Activated naive CD8-positive, alpha-beta T cell treated with anti-CD3 and anti-CD28 coated beads, Interleukin-2, amount 10 ng/mL, durations not matched to agents 7 days and 5 days (primary cell): ENCODE measurements at places on chromosomes 2 and 18.
A peak's percentile ranks its signal among the peaks of the same experiment; 100 is the strongest.

GRCh38 chr18:51724790-51725721 is 527.6 kb upstream of the MEX3C start:
- no peaks in the 10 kb centered on the region for H3K27me3 ChIP-seq
- no peaks in the 10 kb centered on the region for H3K36me3 ChIP-seq
- DNase-seq, result no peak
- no peak overlapping the region for H3K27ac ChIP-seq
- H3K4me1 ChIP-seq, result peaks cover 2% of the 10 kb centered on the region

DNA sequence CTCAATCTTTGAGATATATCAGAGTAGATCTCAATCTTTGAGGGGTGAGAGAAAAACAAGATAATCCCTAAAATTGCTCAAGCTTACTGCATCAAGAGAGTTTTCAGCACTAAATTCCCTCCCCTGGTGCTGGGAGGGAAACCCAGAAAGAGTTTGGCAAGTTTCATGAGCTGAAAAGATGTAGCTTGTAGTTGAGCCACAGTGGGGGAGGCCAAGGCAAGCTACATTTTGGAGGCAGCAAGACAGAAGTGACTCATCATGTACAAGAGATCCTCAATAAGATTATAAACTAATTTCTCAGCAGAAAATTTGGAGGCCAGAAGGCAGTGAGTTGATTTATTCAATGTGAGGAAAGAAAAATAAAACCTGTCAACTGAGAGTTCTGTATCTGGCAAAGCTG is 308.2 kb downstream of the PIEZO2 start:
- peaks cover 6% of the 10 kb centered on the region for H3K27me3 ChIP-seq
- no peak for DNase-seq
- no peaks in the 10 kb centered on the region for H3K4me1 ChIP-seq

- no peak for DNase-seq
- H3K36me3 ChIP-seq, result peaks cover 16% of the 10 kb centered on the region
- H3K27me3 ChIP-seq, result no peaks in the 10 kb centered on the region
Measured at GRCh38 chr2:223997938-223998337, 40.7 kb downstream of the MRPL44 start.

DNA sequence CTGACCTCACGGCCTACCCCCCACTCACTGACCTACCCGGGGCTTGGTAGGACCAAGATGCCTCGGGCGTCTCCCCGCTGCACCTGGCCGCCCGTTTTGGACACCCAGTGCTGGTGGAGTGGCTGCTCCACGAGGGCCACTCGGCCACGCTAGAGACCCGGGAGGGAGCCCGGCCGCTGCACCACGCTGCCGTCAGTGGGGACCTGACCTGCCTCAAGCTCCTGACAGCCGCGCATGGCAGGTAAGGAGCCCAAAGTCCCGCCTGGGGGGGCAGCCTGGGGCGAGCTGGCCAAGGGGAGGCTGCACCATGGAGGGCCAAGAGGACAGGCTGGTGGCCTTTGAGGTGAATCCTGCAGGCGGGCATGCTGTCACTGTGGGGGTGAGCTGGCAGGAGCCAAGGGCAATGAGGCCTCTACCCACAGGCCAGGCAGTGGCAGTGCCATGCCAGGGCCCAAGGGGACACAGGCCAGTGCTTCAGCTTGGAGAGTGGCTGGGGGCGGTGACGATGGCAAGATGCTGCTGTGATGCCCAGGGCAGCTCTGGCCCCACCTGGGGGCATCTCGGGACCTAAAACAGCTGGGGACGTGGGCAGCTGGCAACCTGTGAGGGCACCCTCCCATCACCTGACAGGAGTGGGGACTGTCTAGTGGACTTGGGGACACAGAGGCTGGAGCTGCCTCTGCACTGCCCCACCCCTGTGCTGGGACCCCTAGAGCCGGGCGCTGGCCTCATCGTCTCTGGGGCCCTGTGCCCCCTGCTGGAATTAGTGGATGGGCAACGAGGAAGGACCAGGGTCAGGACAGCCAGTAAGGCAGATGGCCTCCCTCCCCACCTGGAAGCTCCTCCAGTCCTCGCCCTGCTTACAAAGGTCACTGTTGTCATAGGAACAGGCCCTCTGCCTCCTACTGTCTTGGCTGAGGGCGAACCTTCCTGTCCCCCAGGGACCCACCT is 2.0 kb downstream of the ESPNL start:
- no peak overlapping the region for H3K4me3 ChIP-seq
- no peaks in the 10 kb centered on the region for H3K4me1 ChIP-seq
- H3K27ac ChIP-seq, result no peak overlapping the region
- H3K36me3 ChIP-seq, result no peaks in the 10 kb centered on the region
- DNase-seq, result peak; percentile 26

DNA sequence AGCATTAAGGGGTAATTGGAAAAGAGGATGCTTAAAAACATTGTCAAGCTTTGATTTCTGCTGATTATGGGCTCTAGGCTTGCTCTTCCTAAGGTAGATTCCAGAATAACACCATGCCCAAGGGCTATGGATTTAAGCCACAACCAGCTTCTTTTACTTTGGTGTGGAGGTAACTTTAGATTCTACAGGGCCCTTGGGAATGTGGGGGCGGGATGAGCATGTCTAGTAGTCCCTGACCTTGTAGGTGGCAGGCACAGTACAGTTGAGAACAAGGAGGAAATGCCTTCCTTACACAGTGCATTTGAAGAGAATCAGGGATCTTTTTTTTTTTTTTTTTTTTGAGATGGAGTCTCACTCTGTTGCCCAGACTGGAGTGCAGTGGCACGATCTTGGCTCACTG is 364.2 kb downstream of the NYAP2 start:
- no peaks in the 10 kb centered on the region for H3K4me1 ChIP-seq
- no peaks in the 10 kb centered on the region for H3K36me3 ChIP-seq
- no peak for DNase-seq
- H3K4me3 ChIP-seq, result no peak overlapping the region
- peaks cover 2% of the 10 kb centered on the region for H3K27me3 ChIP-seq

GRCh38 chr2:214737188-214737587 is 72.3 kb downstream of the BARD1 start:
- no peaks in the 10 kb centered on the region for H3K27me3 ChIP-seq
- DNase-seq, result no peak
- no peak overlapping the region for H3K4me3 ChIP-seq
- H3K36me3 ChIP-seq, result peaks cover 26% of the 10 kb centered on the region
- H3K4me1 ChIP-seq, result peaks cover 6% of the 10 kb centered on the region

DNA sequence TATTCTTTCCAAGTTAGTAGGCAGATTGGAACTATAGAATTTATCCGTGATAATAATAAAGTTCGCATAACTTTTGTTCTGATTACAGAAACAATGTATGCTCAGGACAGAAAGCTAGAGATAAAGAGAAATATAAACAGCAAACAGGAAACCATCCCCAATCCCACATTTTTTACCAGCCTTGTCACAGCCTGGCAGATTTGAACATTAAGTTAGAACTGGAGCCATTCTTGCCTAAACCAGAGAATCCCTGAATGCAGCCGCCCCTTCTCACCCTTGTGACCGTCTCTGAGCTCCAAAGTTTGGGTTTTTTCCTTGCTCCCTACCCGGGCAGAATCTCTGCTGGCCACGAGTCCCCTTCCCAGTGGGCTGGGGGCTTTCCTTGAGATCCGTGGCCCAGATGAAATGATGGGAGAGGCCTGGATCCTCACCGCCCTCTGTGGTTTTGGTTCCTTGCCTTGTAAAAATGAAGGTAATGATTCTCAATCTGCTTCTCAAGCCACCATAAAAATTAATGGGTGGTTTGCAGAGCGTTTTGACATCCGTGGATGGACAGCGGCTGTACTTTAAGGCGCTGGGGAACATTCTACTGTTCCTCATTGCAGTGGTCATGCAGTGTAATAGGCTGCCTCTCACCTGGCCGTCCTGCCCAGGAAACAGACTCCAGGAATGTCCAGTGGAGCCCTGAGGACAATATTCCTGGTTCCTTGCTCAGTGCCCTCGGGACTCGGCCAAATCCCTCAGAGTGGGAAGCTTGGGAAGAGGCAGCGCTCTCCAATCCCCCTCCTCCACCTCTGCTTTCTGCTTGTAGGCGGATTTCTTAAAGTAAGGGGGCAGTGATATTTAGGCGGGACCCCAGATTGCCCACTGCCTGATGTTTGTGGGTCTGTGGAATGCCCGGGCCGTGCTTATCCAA is 1.6 kb downstream of the SH3BP4 start:
- H3K27me3 ChIP-seq, result peaks cover 55% of the 10 kb centered on the region
- no peak overlapping the region for H3K27ac ChIP-seq
- DNase-seq, result no peak
- no peaks in the 10 kb centered on the region for H3K36me3 ChIP-seq

GRCh38 chr18:74790451-74790850 is 192.8 kb downstream of the ZNF407 start:
- no peak for DNase-seq
- peaks cover 6% of the 10 kb centered on the region for H3K36me3 ChIP-seq
- no peaks in the 10 kb centered on the region for H3K4me1 ChIP-seq
- no peak overlapping the region for H3K27ac ChIP-seq
- no peak overlapping the region for H3K4me3 ChIP-seq

- H3K4me3 ChIP-seq, result no peak overlapping the region
- no peaks in the 10 kb centered on the region for H3K36me3 ChIP-seq
- H3K27ac ChIP-seq, result no peak overlapping the region
- no peaks in the 10 kb centered on the region for H3K4me1 ChIP-seq
Measured at GRCh38 chr18:36718705-36719328, 110.0 kb downstream of the TPGS2 start.

GRCh38 chr2:61978522-61978921 is 73.0 kb downstream of the COMMD1 start:
- H3K27me3 ChIP-seq, result no peaks in the 10 kb centered on the region
- no peak overlapping the region for H3K4me3 ChIP-seq
- H3K4me1 ChIP-seq, result peaks cover 1% of the 10 kb centered on the region
- no peak for DNase-seq

DNA sequence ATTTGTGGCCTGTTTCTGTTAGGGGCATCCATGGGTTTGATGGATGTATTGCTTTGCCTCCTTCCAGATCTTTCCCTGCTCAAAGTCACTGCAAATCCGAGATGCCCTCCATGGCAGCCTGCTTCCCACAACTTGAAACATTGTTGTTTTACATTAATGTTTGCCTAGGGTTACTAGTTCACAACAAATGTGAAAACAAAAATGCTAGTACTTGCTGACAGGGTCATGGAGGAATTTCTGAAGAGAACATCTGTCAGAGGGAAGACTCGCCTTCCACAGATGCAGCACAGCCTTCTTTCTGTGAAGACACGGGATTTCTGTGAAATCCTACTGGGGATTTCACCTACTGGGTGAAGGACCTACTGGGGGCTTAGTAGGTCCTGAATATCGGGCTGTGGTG is 260.0 kb upstream of the FN1 start:
- no peaks in the 10 kb centered on the region for H3K36me3 ChIP-seq
- H3K27me3 ChIP-seq, result peaks cover 2% of the 10 kb centered on the region
- H3K27ac ChIP-seq, result no peak overlapping the region
- no peak for DNase-seq
- H3K4me3 ChIP-seq, result no peak overlapping the region

- H3K4me3 ChIP-seq, result peak overlapping the region; percentile 79
- DNase-seq, result peak; percentile 89
- H3K36me3 ChIP-seq, result no peaks in the 10 kb centered on the region
- H3K4me1 ChIP-seq, result peaks cover 52% of the 10 kb centered on the region
Measured at GRCh38 chr2:96146153-96146880, 1.1 kb upstream of the DUSP2 start.

DNA sequence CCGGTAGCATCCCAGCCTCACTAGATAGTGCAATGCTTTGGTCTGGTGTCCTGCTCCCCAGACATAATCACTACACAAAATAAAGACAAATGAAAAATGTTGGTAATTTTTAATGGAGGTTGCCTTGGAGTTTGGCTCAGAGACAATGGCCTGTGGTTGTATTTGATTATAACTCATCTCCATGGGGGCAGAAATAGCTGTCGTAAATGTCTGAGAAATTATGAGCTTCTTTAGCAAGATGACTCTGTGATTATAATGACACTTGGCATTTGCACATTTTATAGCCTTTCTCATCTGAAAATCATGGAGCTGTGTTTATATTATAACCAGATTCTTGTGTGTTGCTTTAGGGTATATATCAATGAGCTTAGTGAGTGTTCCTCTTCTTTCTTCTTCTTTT is 1779.7 kb upstream of the CELF4 start:
- no peak for DNase-seq
- no peaks in the 10 kb centered on the region for H3K36me3 ChIP-seq
- H3K27ac ChIP-seq, result no peak overlapping the region
- no peaks in the 10 kb centered on the region for H3K4me1 ChIP-seq

DNA sequence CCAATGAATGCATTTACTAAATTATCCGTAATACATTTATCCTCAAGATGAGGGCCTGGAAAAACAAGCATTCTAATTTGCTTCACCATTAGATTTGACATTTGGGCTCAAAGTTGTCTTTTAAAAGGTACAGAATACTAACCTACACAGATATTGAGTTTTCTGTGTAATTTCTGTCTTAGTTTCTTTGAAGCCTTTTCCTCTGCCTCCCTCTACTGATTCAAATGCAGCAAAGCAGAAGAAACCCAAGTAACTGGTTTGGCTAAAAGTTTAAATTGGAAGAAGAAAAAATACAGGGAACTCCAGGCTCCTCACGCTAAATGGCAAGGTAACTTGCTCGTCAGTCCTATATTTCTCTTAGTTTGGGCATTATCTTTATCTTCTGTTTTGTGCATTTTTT is 53.3 kb upstream of the SLC5A7 start:
- DNase-seq, result no peak
- no peaks in the 10 kb centered on the region for H3K4me1 ChIP-seq
- H3K27ac ChIP-seq, result no peak overlapping the region
- peaks cover 3% of the 10 kb centered on the region for H3K27me3 ChIP-seq
- no peak overlapping the region for H3K4me3 ChIP-seq

GRCh38 chr2:240786871-240787311 is 33.1 kb downstream of the KIF1A start:
- no peak for DNase-seq
- no peaks in the 10 kb centered on the region for H3K27me3 ChIP-seq
- H3K4me1 ChIP-seq, result no peaks in the 10 kb centered on the region
- no peak overlapping the region for H3K27ac ChIP-seq
- H3K4me3 ChIP-seq, result no peak overlapping the region
- no peaks in the 10 kb centered on the region for H3K36me3 ChIP-seq

DNA sequence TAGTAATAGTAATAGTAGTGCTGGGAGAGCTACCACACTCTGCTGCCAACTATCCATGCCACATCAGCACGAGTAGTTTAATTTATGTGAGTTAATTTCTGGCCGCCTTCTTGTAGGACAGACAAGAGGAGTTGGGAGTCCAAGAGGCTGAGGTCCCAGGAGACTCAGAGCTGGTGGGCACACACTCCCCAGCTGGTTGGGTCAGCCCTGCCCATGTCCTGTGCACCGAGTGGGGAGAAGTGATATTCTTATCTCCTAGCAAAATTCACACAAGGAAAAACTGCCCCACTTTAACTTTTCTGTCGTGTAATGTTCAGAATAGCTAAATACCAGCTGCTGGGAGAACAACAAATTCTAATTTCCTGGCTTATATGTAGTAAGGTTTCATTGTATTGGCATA is 15.2 kb upstream of the MAP4K4 start:
- H3K4me1 ChIP-seq, result peaks cover 3% of the 10 kb centered on the region
- no peaks in the 10 kb centered on the region for H3K36me3 ChIP-seq
- no peaks in the 10 kb centered on the region for H3K27me3 ChIP-seq
- no peak overlapping the region for H3K27ac ChIP-seq

GRCh38 chr2:9952286-9952737 is 819 bp downstream of the GRHL1 start:
- DNase-seq, result no peak
- H3K27ac ChIP-seq, result no peak overlapping the region
- peaks cover 60% of the 10 kb centered on the region for H3K27me3 ChIP-seq

DNA sequence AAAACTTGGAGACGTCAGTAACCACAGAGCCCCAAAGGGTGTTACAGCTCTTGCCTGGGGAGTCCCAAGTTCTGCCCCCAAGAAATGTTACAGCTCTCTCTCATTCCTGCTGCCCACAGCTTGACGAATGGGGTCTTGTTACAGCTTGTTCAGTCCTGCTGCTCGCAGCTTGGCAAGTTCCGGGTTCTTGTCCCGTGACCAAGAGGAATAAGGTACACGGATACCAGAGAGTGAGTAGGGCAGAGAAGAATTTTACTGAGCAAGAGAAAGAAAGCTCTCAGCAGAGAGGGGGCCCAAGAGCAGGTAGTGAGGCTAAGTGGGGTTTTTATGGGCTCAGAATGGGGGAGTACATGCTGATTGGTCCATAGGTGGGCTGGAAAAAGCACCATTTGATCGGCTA is 27.2 kb downstream of the SLC39A6 start:
- H3K36me3 ChIP-seq, result no peaks in the 10 kb centered on the region
- DNase-seq, result no peak
